ENCODE measurements at places on chromosomes 1 and 21.

DNA sequence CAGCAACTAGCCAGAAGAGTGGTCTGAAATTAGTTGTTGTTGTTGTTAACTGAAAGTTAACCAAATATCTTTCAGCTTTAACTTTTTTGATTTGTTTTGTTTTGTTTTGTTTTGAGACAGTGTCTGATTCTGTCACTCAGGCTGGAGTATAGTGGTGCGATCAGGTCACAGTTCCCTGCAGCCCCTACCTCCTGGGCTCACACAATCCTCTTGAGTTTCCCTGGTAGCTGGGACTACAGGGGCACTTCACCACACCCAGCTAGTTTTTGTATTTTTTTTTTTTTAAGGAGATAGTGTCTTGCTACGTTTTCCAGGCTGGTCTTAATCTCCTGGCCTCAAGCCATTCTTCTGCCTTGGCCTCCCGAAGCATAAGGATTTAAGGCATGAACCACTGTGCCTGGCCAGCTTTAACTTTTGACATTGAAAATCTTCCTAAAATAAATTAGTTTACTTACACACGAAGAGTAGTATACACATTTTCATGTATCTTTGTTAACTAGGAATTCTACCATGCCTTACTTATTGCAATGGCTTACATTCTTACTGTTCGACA lies 45.0 kb downstream of the GNG12 start:
- no peak for DNase-seq

- DNase-seq = no peak
These were observed 90.7 kb downstream of the MRPL37 start for GRCh38 chr1:54290506-54291184.

- DNase-seq = no peak
These were observed 1.1 kb upstream of the TTC39A start for GRCh38 chr1:51331206-51332100.

- no peak for DNase-seq
These were observed 49.4 kb downstream of the TENT5C start for GRCh38 chr1:117655220-117655577.
